ENCODE measurements at places on chromosomes 5 and 9.

GRCh38 chr5:79346420-79346824 is 110.5 kb downstream of the JMY start:
- DNase-seq = peak; percentile 56

DNA sequence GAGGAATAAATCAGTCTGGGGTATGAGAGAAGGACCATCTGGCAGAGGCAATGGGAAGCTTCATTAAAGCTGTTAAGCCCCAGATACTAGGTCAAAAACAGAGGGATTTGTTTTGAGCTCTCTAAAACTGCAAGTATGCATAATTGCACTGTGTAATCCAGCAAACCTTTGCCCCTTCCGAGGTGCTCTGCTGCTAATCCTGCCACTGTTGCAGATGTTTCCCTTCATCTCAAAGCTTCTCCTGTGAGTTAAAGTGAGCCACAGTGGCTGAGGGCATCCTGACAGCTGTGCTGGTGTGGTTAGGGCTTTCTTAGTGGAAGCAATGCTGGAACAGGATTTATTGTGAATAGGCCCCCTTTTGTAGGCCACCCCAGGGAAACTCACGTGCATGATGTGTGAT is 160.3 kb upstream of the TRPC7 start:
- no peak for DNase-seq

GRCh38 chr9:13411791-13412190 is 132.3 kb upstream of the MPDZ start:
- no peak for DNase-seq

- DNase-seq = no peak
These were observed 360.0 kb downstream of the GLIS3 start for GRCh38 chr9:3939820-3940219.

- DNase-seq = no peak
These were observed 912.9 kb upstream of the SEMA6A start for GRCh38 chr5:117487556-117487955.

DNA sequence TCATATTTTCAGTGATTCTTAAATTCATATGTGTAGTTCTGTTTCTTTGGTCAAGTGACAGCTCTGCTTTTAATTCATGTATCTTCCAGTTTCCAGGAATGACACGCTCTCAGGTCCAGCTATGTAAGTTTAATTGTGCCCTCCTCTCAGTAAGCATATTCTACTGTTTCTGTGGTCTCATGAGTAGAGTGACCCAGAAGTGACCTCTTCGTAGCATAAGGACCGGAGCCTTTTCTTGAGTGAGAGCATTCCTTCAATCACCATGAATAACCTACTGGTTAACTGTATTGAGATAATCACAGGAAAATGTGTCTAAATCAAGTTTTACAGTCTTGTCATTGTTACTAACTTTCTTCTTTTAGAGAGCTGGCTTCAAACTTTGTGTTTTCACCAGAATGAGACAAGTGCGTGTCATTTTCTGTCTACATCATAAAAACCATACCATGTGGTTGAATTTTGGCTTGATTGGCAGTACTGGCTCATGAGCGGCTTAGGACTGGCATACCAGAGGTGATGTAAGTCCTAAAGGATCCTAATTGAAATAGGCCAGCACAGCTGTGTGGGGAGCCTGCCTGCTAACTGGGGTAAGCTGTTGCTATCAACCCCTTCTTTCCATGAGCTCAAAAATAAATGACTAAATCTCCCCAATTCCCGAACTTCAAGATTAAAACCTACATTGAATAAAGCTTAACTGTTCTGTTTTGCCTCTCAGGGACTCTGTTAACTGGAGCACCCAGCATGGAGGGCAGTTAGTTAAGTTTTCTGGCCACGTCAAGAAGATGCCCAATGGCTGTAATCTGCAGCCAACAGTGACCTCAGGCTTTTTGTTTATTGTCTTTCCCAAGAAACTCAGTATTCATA is 4.8 kb downstream of the ADAMTSL1 start:
- no peak for DNase-seq

GRCh38 chr5:174618589-174618988 is 105.8 kb upstream of the MSX2 start:
- no peak for DNase-seq

GRCh38 chr5:155556700-155557099 is 543.1 kb downstream of the KIF4B start:
- DNase-seq = no peak

- DNase-seq = no peak
These were observed 58.8 kb downstream of the OLFM1 start for GRCh38 chr9:135146241-135146640.

- DNase-seq = no peak
These were observed 61.4 kb downstream of the UGCG start for GRCh38 chr9:111957856-111958631.

GRCh38 chr5:110496276-110496675 is 230.2 kb downstream of the TMEM232 start:
- no peak for DNase-seq

- DNase-seq = no peak
These were observed 314.9 kb downstream of the DRD1 start for GRCh38 chr5:175129121-175129520.

GRCh38 chr9:99340281-99340680 is 118.2 kb downstream of the SEC61B start:
- no peak for DNase-seq

DNA sequence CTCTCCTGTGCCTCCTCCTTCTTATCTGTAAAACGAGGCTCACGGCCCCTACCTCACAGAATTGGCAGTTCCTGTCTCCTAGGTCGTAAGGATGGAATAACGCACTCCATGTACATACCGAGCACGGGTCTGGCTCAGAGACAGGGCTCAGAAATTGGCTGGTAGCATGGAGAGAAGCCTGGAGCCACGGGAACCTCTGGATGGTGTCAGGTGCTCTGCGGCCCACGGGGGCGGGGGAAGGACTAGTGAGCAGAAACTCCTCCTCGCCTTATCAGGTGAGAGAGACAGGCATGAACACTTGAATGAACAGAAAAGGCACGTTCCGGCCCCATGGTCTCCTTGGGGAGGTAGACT is 15.4 kb upstream of the C5orf47 start:
- no peak for DNase-seq

GRCh38 chr9:1366276-1366675 is 316.1 kb downstream of the DMRT2 start:
- DNase-seq = no peak

DNA sequence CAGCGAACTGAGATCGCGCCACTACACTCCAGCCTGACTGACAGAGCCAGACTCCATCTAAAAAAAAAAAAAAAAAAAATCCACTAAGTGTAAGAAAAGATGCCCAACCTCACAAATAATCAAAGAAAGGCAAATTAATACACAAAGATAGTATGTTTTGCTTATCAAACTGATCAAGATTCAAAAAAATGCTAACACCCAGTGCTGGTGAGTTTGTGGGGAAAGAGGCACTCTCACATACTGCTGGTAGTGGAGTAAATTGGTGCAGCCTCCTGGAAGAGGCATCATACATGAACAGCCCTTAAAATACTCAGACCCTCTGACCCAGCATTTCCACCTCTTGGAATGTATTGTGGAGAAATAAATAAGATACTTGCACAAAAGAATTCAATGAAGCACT is 70.2 kb upstream of the LMX1B start:
- no peak for DNase-seq

DNA sequence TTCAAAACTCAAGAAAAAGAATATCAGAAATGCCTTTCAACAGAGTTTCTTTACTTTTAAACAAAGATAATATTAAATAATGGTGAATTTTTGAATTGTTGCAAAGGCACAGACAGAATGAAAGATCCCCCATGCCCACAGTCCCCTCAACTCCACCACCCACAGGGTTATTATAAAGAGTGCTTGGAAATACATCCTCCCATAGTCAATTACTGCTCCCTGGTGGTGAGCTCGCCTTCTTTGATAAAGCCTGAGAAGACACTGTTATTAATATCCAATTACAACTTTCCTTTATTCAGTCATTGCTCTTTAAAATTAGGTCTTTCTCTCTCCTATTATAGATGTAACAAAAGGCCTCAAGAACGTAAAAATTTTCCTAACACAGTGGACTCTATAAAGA is 490.2 kb upstream of the RORB start:
- no peak for DNase-seq

DNA sequence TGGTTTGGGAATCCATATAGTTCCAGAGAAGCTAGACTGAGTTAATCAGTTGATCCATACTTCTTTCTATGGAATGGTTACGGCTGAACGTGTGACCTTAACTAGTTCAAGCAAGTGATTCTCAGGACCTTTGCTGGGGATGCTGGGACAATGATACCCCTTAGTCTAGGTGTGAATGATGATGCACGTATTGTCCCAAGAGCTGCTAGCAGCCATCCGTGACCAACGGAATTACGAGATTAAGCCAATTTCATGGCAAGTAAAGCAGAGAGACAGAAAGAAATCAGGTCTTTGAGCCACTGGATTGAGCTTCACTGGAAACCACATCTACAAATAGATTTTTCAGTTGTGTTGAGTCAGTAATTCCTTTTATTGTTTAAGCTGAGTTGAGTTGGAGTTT is 99.2 kb upstream of the LIFR start:
- DNase-seq = no peak

GRCh38 chr5:56852228-56853000 is 37.1 kb downstream of the MAP3K1 start:
- DNase-seq = no peak

All from HCT116 (cell line).